ENCODE measurements at places on chromosomes 1 and 21.
A peak's percentile ranks its signal among the peaks of the same experiment; 100 is the strongest.

DNA sequence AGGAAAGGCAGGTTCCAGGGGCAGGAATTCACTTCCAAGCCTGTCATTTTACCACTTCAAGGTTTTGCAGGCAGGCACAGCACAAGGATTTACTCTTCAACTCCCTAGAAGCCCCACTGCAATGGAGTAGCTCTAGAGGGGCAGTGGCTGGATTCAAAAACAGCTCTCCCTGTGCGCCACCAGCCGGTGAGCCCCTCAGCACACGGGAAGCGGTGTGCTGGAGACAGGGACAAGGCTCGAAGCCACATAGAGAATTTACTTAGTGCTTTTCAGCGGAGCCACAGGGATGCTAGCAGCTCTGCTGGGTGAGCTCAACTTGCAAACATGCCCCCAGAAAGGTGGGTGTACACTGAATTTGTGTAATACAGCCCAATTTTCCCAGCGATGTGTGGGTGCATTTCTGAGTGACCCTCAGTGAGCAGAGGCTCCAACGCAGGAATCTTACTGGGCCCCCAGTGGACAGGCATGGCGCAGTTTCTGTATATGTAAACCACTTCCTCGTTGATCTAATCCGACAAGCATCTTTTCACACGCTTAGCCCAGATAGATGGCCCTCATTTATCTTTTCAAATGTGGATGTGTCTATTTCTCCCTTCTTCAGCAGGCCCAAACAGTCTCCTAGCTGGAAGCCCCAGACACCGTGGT, 10.9 kb downstream of the VWA5B1 start:
- no peak for DNase-seq

DNA sequence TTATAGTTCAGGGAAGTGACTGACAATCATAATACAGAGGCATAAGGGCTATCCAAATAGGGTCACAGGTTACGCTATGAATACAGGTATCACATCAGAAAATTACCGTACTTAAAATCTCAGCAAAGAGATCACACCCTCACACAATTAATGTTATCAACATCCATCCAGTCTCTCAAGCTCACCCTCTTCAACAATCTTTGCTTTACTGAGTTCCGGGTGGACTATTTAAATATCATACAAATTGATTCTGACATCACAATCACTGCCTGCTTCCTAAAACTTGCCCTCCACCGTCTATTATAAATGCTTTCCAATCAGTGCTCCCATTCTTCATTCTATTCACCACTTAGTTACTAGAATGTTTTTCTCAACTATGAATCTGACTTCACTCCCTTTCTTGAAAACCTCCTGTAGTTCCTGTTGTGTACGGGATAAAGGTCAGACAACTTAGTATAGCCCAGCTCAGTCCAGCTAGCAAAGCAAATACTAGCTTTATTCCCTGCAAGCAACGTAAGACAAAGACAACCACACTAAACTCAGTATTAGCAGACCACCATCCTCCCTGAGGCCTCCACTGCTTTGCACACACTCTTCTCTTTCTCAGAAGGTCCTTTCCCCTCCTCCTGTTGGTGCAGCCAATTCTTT, 398.7 kb downstream of the SMYD3 start:
- no peak for DNase-seq

- DNase-seq = no peak
Measured at GRCh38 chr1:152946248-152946647, 758 bp upstream of the SPRR5 start.

GRCh38 chr21:25871566-25871965, 136.8 kb downstream of the GABPA start:
- DNase-seq = no peak

GRCh38 chr1:182174513-182174855, 113.0 kb upstream of the ZNF648 start:
- no peak for DNase-seq

GRCh38 chr1:76868154-76868882, 1.0 kb downstream of the ST6GALNAC5 start:
- no peak for DNase-seq

DNA sequence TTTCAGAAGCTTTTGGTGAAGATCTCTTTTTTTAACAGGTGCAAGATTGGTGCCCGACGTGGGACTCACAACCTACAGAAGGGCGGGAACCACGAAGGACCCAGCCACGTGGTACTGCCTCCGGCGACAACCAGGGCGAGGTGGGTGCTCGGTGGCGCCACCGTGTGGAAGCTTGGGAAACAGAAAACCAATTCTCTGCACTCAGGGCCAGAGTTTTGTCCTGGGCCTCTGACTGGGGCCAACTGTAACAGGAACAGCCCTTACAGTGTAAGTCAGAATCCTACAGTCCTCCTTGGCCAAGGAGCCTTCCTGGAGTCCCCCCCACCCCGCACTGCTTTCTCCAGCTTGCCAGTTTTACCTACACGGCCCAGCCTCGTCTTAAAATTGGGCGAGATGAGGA, 11.6 kb upstream of the S100A7A start:
- DNase-seq = peak; percentile 19

Data from effector memory CD4-positive, alpha-beta T cell (primary cell).